ENCODE measurements at places on chromosomes 16 and 17. TPM values are rescaled to one million over a fixed set of nuclear protein-coding genes. Genes with fewer than 3 reads are reported as not detected.

DNA sequence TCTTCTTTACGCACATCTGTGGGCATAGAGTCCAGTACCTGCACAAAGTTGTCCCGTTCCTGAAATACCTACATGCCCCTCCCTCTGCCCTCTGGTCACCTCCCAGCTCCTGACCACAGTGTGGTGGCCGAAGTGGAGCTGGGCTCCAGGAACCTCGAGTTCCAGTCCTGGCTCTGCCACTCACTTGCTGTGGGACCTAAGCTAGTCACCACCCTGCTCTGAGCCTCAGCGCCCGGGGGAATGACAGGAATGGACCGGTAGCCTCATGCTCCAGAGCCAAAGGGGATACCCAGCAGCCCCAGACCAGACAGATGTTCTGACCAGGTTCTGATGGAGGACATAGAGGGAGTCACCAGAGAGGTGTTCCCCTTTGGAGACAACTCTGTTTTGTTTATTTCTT lies 26.7 kb upstream of the ITGA3 start:
- H3K27ac ChIP-seq, result no peak overlapping the region
- H3K4me3 ChIP-seq, result no peak overlapping the region
- H3K36me3 ChIP-seq, result no peaks in the 10 kb centered on the region
- peaks cover 9% of the 10 kb centered on the region for H3K27me3 ChIP-seq

GRCh38 chr17:1490643-1491442 lies 1.6 kb downstream of the MYO1C start:
- no peaks in the 10 kb centered on the region for H3K27me3 ChIP-seq
- no peak overlapping the region for H3K27ac ChIP-seq
- peak; percentile 87 for DNase-seq
- H3K4me1 ChIP-seq, result no peaks in the 10 kb centered on the region
- H3K36me3 ChIP-seq, result no peaks in the 10 kb centered on the region
- H3K4me3 ChIP-seq, result peak overlapping the region; percentile 86

DNA sequence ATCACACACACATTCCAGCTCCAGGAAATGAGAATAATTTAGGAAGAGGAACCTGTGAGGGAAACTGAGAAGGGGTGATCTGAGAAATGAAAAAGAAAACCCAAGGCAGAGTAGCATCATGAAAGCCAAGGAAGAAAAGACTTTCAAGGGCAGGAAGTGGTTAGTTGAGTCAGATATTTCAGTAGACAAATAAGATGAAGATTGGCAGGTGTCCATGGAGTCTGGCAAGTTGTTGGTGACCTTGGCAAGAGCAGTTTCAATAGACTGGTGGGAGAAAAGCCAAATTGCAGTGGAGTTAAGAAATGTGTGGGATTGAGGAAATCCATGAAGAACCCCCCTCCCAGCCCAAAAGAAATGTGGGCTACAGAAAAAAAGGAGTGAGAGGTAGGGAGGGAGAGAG lies 10.7 kb downstream of the GNAO1 start:
- H3K4me1 ChIP-seq, result no peaks in the 10 kb centered on the region
- H3K36me3 ChIP-seq, result no peaks in the 10 kb centered on the region
- H3K27me3 ChIP-seq, result no peaks in the 10 kb centered on the region
- H3K4me3 ChIP-seq, result no peak overlapping the region
- no peak overlapping the region for H3K27ac ChIP-seq

DNA sequence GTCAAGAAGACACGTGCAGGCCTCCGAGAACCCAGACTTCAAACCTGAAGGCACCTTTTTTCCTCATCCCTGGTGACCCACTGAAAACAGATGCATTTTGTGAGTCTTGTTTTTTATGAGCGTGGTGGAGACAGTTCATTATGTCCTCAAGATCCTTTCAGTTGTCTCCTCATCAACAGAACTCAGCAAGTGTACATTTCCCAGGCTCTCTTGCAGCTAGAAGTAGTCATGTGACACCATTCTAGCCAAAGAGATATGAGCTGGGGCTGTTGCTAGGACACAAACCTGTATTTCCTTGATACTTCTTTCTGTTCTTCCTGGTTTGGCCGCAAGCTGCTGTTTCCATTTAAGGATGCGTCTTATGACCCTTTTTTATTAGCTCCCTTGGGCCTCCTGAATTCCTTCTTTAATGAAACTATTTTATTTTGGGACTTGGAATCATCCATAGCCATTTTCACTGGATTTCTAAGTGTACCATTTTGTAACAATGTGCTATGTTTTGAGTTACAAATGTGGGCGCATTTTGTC lies 135.7 kb upstream of the FOXF1 start:
- H3K36me3 ChIP-seq, result no peaks in the 10 kb centered on the region
- DNase-seq, result no peak
- no peaks in the 10 kb centered on the region for H3K27me3 ChIP-seq
- no peak overlapping the region for H3K27ac ChIP-seq
- H3K4me3 ChIP-seq, result no peak overlapping the region

GRCh38 chr16:56368545-56368944 lies 56.8 kb downstream of the AMFR start:
- no peak for DNase-seq
- no peaks in the 10 kb centered on the region for H3K27me3 ChIP-seq

- H3K4me3 ChIP-seq, result no peak overlapping the region
- H3K27me3 ChIP-seq, result no peaks in the 10 kb centered on the region
- H3K27ac ChIP-seq, result no peak overlapping the region
- DNase-seq, result no peak
- H3K4me1 ChIP-seq, result no peaks in the 10 kb centered on the region
These were observed 140.2 kb upstream of the ADAMTS18 start for GRCh38 chr16:77574867-77575624.

Gene TNFRSF17
- not detected for total RNA-seq

Gene CCT6B
- 2.0 TPM for total RNA-seq

Gene HS3ST3B1
- 4.5 TPM for total RNA-seq
